ENCODE measurements at places on chromosomes 2 and 18.
A peak's percentile ranks its signal among the peaks of the same experiment; 100 is the strongest.

DNA sequence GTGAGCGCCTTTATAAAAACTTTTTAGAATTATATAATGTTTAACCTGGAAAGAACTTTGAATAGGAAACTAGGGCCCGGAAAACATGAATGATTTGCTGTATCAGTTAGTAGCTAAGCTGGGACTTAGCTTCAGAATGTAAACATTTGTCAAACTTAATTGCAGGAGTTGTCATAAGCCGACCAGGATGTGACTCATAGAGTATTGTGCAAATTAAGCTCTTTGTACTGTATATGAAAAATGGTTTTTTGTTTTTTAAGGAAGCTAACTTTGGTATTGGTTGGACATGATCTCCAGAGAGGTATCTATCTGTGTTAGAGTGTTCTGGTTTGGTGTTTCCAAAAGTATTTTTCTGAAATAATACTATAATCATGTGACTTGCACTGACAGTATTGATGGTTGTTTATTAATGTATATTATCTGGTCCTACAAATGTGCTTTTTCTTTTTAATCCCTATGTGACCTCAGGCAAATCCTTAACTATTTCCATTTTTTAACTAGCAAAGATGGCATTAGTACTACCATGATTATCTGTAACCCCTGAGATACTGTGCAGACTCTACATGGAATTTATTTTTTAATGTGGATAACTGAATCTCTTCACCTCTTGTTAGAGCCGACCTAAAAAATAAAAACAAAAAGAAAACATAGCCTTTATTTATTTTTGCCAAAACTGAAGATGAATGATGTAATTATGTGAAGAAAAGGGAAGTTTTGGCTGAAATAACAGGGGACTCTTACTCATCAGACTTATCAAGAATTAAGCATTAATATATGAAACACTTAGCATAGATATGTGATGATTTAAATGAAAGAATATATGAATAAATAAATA is 11.7 kb downstream of the YIPF4 start:
- no peaks in the 10 kb centered on the region for H3K27me3 ChIP-seq
- H3K36me3 ChIP-seq, result peaks cover 12% of the 10 kb centered on the region
- H3K4me1 ChIP-seq, result peaks cover 42% of the 10 kb centered on the region

GRCh38 chr2:24577481-24577880 is 86.4 kb downstream of the NCOA1 start:
- H3K36me3 ChIP-seq, result no peaks in the 10 kb centered on the region
- no peak overlapping the region for H3K27ac ChIP-seq
- DNase-seq, result no peak
- peak overlapping the region; percentile 31 for H3K4me3 ChIP-seq
- H3K4me1 ChIP-seq, result peaks cover 50% of the 10 kb centered on the region

GRCh38 chr18:59706499-59706898 is 9.3 kb upstream of the CCBE1 start:
- H3K27me3 ChIP-seq, result peaks cover 1% of the 10 kb centered on the region
- H3K4me1 ChIP-seq, result no peaks in the 10 kb centered on the region
- no peak for DNase-seq
- H3K27ac ChIP-seq, result no peak overlapping the region

- DNase-seq, result no peak
- no peak overlapping the region for H3K27ac ChIP-seq
- H3K4me3 ChIP-seq, result no peak overlapping the region
- H3K4me1 ChIP-seq, result peaks cover 18% of the 10 kb centered on the region
- H3K36me3 ChIP-seq, result no peaks in the 10 kb centered on the region
- peaks cover 14% of the 10 kb centered on the region for H3K27me3 ChIP-seq
Measured at GRCh38 chr2:159795841-159796690, 1.9 kb downstream of the CD302 start.

DNA sequence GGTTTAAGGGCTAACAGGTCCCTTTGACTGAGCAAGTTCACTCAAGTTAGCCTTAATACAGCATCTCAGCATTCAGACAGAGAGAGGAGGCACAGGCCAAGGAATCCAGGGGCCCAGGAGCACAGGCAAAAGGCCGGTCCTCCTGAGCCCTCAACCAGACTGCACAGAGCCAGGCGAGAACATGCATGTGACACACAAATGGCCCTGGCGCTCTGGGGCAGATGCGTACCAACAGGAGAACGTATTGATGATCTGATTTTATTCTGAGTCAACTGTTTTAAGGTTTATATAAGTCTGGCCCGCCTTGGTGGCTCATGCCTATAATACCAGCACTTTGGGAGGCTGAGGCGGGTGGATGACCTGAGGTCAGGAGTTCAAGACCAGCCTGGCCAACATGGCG is 34.9 kb downstream of the KCNIP3 start:
- no peak overlapping the region for H3K27ac ChIP-seq
- H3K4me1 ChIP-seq, result no peaks in the 10 kb centered on the region
- DNase-seq, result no peak
- no peaks in the 10 kb centered on the region for H3K36me3 ChIP-seq
- H3K27me3 ChIP-seq, result peaks cover 2% of the 10 kb centered on the region
- no peak overlapping the region for H3K4me3 ChIP-seq

GRCh38 chr2:173750353-173750801 is 214.8 kb downstream of the SP3 start:
- no peak overlapping the region for H3K4me3 ChIP-seq
- no peak overlapping the region for H3K27ac ChIP-seq
- no peak for DNase-seq
- H3K4me1 ChIP-seq, result no peaks in the 10 kb centered on the region

DNA sequence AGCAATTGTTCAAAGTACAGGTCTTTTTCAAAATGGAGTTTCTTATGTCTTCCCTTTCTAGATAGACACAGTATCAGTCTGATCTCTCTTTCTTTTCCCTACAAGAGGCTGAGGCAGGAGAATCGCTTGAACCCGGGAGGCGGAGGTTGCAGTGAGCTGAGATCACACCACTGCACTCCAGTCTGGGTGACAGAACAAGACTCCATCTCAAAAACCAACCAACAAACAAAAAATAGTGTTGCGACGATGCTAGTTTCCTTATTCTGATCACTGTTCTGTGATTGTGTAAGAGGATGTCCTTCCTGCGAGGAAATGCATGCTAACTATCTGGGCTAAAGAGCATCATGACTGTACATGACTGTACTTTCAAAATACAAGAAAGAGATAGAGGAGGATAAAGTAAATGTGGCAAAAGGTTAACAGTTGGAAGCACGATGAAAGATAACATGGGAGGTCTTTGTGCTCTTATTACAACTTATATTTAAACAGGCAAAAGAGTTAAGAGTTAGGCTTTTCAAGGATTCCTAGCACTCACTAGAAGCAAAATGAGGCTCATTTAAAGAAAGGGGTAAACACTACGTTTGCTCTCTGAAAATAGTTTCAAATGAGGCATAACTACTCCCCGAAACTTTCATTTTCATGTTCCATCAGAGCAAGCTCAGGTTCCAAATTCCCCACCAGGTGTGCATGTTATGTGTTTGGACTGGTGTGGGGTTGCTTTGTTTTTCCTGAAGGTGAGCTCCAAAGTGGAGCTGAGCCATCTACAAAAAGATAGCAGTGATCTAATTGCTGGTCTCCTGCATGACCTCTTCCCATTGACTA is 23.8 kb downstream of the SOWAHC start:
- H3K4me3 ChIP-seq, result no peak overlapping the region
- no peak overlapping the region for H3K27ac ChIP-seq
- no peaks in the 10 kb centered on the region for H3K36me3 ChIP-seq
- no peak for DNase-seq

GRCh38 chr18:52577795-52578194 is 237.8 kb downstream of the DCC start:
- H3K36me3 ChIP-seq, result no peaks in the 10 kb centered on the region
- no peak overlapping the region for H3K4me3 ChIP-seq
- no peaks in the 10 kb centered on the region for H3K27me3 ChIP-seq
- no peak for DNase-seq

DNA sequence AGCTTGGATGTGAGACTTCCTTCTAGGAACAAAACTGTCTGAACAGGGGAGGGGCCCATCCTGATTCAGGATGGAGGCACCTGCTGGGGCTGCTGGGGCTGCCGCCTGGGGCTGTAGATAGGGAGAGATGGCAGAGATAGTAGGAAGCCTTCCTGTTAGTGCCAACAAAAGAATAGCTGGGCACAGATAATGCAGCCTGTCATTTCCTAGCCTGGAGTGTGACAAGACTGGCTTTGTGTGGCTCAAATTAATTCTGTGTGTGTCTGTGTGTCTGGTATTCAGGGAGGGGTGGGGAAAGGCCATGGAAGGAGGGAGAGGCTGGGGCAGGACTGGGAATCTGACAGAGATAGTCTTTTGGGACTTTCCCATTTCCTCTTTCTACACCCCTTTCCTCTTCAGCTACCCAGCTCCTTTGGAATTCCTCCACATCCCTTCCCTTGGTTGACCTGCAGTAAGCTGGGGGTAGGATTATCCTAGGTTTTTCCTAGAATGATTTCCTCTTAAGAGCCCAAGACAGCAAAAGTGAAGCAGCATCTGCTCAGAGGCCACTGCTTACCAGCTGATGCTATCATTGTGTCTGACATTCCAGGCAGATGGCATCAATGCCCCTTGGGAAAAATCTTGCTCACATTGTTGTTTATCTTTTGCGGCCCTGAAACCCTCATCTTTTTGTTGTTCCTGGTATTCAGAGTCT is 144.9 kb upstream of the LHCGR start:
- no peaks in the 10 kb centered on the region for H3K36me3 ChIP-seq
- no peak overlapping the region for H3K4me3 ChIP-seq
- H3K27ac ChIP-seq, result no peak overlapping the region
- H3K27me3 ChIP-seq, result peaks cover 10% of the 10 kb centered on the region
- H3K4me1 ChIP-seq, result no peaks in the 10 kb centered on the region

DNA sequence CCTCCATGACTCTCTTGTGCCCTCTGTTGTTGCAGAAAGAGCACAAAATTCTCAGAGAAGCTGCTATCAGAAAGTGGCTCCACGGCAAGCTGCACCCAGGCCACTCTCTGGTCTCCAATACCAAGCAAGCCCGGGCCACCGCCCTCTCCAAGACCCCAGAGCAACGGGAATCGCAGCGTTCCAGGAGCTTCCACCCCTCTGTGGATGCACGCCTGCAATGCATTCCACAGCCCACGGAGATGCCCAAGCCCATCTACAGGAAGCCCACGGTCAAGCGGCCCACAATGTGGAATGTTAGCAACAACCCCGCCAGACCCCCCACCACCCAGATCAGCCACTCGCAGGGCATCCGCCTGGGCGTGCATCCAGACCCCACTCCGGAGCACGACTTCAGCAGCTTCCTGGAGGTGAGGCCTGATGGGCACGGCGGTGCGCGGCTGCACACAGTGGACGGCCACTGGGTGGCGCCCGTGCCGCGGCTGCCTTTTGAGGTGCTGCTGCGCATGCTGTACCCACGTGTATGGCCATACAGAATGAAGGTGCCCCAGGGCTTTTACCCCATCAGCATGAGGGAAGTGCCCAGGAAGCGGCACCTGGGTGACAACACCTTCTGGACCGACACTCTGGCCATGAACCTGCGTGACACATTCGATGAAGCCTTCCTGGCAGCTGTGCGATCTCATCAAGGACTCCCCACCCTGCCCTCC is 6.3 kb downstream of the ANKRD53 start:
- H3K4me3 ChIP-seq, result peak overlapping the region; percentile 14
- H3K36me3 ChIP-seq, result peaks cover 2% of the 10 kb centered on the region
- H3K27ac ChIP-seq, result no peak overlapping the region
- H3K4me1 ChIP-seq, result peaks cover 12% of the 10 kb centered on the region

DNA sequence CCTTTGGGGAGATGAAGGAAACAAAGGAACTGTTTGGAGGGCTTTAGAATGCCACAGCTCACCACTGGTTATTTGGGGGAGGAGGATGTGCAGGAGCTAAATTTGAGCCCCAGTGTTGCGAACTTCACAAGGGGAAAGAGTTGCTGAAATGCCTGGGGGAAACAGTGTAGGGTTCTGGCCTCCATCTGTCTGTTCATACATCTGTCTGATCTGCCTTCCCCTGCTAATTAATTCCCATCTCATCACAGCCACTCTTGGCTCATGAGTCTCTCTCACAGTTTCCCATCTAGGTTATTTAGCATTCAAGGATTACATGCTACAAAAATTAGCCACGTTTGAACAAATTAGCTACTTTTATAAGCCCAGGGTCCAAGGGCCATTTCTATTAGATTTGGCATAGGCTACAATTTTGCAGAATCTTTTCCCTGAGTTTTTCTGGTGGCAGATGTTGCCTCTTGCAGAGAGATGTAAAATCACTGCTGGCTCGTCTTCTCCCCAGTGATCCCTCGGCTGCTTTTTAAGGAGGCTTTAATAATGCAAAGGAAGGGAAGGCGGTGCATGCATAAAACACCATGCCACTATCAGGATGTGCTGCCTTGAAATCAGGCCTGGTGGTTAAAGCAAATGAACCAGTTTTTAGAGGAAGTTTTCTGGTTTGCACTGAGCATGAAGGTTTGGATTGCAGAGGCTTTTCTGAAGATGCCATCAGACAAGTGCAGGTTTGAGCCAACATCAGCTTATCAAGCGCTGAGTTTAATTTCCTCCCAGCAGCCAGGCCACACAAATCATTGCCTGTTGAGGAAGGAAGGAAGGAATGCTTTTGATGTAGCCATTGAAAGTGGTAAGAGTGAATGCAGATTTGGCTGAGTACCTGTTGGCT is 35.0 kb downstream of the ADD2 start:
- H3K27ac ChIP-seq, result peak overlapping the region; percentile 46
- H3K4me1 ChIP-seq, result peaks cover 29% of the 10 kb centered on the region
- H3K4me3 ChIP-seq, result no peak overlapping the region
- H3K27me3 ChIP-seq, result peaks cover 2% of the 10 kb centered on the region

DNA sequence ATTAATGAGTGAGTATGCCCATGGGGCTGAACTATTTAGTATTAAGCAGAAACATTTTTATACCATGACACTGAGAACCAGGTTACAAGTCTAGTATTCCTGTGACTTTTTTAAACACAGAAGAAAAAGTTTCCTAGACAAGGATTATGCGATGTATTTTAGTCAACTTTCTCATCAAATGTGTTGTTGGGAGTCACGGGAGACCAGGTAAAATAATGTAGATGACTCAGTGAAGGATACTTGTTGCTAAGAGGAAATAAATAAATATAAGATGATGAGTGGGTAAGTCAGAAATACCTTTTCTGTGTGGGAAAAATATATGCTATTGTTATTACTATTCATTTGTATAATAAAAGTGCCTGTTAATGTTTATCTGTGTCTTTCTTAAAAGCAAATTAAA is 23.4 kb downstream of the MBD5 start:
- H3K4me3 ChIP-seq, result no peak overlapping the region
- H3K36me3 ChIP-seq, result peaks cover 10% of the 10 kb centered on the region
- no peak overlapping the region for H3K27ac ChIP-seq

DNA sequence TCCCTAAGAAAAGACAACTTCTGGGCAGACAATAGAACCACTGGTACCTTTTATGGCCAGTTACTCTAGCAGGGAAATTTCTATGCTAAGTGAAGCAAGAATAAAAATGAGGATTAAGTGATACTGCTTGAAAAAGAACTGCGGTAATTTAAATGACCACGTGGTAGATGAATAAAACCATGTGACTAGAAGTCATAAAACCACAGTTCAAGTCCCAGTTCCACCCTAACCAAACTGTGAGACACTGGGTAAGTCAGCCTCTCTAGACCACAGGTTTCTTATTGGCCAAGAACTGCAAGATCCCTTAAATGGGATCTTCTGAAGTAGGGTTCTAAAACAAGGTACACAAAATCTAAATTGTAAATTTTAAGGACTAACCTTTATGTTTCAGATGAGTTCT is 12.7 kb downstream of the TMEM237 start:
- no peak overlapping the region for H3K27ac ChIP-seq
- peaks cover 29% of the 10 kb centered on the region for H3K36me3 ChIP-seq
- H3K27me3 ChIP-seq, result no peaks in the 10 kb centered on the region
- no peak for DNase-seq

- DNase-seq, result no peak
- H3K36me3 ChIP-seq, result peaks cover 4% of the 10 kb centered on the region
- no peaks in the 10 kb centered on the region for H3K4me1 ChIP-seq
- H3K27me3 ChIP-seq, result no peaks in the 10 kb centered on the region
Measured at GRCh38 chr18:63331105-63331504, 11.5 kb upstream of the BCL2 start.

Measured in naive thymus-derived CD8-positive, alpha-beta T cell (primary cell).